ENCODE measurements at places on chromosomes 1 and 21.

GRCh38 chr1:117600966-117601365 lies 4.9 kb upstream of the TENT5C start:
- no peak overlapping the region for H3K27ac ChIP-seq
- peaks cover 47% of the 10 kb centered on the region for H3K27me3 ChIP-seq
- peaks cover 8% of the 10 kb centered on the region for H3K36me3 ChIP-seq
- H3K4me1 ChIP-seq, result no peaks in the 10 kb centered on the region
- no peak overlapping the region for H3K4me3 ChIP-seq

DNA sequence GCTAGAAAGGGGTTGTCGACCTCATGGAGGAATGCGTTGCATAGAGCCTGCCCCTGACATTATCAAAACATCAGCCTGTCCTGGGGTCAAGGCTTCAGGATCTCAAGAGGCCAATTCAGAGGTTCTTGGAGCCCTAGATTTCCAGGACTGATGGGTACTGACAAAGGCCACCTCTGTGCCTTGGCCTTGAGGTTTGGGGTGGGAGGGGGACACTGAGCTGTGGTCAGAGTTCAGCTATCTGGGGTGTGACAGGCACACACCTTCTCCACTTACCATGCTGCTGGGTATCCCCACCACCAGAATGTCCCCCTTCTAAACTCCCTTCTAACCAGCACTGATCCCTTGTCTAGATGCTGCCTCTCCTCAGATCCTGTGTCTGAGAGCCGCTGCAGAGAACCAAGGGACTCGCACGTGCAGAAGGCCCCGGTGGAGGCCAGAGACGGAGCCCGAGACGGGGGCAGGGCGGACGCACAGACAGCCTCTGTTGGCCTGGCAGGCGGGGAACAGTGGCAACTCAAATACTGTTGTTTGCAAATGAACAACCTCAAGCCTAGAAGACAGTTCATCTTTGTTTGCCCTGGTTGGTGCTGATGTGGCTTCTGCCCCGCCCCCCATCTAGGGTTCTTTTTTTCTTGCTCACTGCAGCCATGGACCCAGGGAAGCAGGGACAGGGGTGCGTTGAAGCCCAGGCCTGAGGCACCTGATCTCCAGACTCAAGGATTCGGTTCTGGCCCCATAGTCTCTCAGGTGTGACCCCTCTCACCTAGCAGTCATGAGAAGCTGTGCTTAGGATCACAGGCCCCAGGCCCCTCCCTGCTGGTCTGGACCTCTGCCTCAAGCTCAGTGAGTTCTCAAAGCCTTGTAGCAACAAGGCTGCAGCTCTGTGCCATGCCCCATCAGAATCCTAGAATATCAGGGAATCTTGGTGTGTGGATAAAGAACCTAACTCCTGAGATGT lies 28.1 kb upstream of the CSF1 start:
- H3K4me3 ChIP-seq, result no peak overlapping the region
- H3K27me3 ChIP-seq, result no peaks in the 10 kb centered on the region

DNA sequence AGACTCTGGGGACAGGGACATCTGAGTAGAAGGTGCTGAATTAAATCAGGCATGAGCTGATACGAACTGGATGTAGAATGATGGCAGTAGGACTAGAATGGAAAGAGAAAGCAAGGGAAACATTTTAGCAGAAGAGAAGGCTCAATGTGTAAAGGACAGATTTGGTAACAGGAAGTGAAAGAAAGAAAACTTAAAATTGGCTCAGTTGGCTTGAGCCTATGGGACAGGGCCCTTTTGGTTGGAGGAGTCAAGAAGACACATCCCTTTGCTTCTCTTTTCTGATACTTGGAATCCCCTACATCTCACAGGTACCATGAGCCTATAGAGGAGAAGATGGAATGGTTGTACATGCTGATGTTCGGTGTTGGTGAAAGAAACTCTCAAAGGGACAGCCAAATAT lies 300.6 kb upstream of the PLXNA2 start:
- no peak overlapping the region for H3K27ac ChIP-seq
- H3K36me3 ChIP-seq, result no peaks in the 10 kb centered on the region
- no peaks in the 10 kb centered on the region for H3K4me1 ChIP-seq
- no peak overlapping the region for H3K4me3 ChIP-seq
- H3K27me3 ChIP-seq, result peaks cover 46% of the 10 kb centered on the region
- no peak for DNase-seq

DNA sequence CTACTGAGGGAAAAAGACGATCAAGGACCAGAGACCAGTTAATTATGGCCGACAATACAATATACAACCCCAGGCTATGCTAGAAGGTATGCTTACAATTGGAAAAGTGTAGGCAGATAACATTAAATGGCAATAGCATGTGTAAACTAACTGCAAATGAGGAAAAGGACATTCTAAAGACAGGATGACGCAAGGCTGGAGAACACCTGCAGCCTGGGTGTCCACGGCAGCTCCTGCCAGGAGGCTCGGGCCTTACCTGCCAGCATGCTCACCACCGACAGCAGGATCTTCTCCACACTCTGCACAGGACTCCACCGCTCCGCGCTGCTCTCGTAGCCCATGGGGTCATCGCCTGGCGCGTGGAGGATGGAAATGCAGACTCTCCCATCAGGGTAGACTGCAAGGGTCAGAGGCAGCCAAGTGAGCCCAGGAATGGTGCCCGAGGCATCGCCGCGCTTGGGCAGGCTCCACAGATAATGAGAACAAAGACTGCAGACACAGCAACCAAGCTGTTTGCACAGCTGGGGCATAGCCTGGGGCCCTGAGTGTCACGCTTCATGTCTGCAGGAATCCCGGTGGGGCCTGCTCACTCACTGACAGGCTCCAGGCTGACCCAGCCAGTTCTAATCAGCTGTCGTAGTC lies 28.2 kb downstream of the UBE2G2 start:
- DNase-seq, result no peak
- peaks cover 7% of the 10 kb centered on the region for H3K4me1 ChIP-seq
- no peak overlapping the region for H3K27ac ChIP-seq
- H3K4me3 ChIP-seq, result no peak overlapping the region
- peaks cover 11% of the 10 kb centered on the region for H3K36me3 ChIP-seq
- H3K27me3 ChIP-seq, result no peaks in the 10 kb centered on the region

DNA sequence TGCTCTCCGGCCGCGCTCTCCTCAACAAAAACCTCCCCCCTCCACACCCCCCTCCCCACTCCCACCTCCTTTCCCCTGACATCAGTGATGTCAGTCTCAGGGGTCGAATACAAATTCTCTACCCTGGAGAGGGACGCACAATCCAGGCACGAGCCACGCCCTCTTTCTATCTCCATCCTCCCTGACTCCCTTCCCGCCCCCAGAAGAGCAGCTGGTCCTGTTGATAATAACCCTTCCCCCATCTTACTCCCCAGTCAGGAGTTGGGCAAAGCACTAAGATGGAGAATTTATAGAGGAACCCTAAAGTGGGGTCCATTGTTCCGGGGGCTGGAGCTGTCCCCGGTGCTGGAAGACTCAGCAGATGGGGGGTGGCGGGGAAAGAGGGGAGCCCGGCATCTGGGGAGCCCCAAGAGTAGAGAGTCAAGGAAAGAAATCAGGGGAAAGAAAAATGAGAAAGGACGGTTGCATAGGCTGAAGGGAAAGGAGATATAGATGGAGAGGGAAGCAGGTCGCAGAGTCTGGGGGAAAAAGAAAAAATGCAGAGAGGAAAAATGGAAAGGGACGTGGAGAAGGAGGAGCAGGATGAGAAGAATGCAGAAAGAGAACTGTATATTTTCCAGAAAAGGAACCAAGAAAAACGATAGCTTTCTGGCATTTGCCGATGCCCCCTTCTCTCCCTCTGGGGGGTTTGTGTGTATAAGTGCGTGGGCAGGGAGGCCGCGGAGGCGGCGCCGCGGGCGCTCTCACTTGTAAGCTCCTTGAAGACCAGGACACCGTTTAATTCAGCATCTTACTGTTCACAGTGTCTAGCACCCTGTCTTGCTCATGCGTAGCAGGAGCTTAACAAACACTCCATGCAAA lies at the start of gene CELF3:
Gene CELF3 (minus strand): TSS at position 33 of the 861 bp plus-strand sequence. CDS start 783 bp downstream, outside the sequence.
- H3K4me1 ChIP-seq, result peaks cover 46% of the 10 kb centered on the region
- DNase-seq, result no peak
- H3K27me3 ChIP-seq, result peaks cover 72% of the 10 kb centered on the region
- no peak within 1 kb of the TSS for H3K27ac ChIP-seq
- peaks cover 5% of the 10 kb centered on the region for H3K36me3 ChIP-seq

All from Calu3 (cell line).